NCI-H2029 treated with DMSO at 0.1 percent for 48 hours (cell line): ENCODE measurements at places on chromosomes 5 and 9.

GRCh38 chr5:124162767-124163532, 583.5 kb downstream of the ZNF608 start:
- DNase-seq: peak; percentile 50

DNA sequence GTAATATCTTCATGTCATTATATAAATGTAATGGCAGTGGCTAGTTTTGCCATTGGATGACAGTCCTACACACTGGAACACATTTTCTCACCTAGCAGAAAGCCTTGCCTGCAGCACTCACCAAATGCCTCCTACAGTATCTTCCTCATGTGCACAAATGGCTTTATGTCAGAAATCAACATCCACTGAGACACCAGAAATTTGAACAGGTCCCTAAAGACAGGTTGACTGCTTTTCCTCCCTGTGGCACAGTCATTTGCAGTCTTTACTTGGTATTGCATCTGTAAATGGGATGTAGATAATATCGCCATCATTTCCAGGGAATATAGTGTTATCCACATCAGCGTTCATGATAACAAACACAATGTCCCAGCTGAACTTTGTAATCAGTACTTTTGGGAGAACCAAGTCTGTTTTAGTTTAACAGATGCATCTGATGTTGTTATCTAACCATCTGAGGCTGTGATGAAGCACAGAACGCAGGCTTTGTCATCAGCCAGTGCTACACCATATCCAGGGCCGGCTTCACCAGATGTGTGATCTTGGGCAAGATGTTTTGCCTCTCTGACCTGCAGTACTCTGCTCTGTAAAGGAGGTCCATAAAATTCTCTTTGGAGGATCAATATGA, 83.9 kb upstream of the TAS2R1 start:
- no peak for DNase-seq

DNA sequence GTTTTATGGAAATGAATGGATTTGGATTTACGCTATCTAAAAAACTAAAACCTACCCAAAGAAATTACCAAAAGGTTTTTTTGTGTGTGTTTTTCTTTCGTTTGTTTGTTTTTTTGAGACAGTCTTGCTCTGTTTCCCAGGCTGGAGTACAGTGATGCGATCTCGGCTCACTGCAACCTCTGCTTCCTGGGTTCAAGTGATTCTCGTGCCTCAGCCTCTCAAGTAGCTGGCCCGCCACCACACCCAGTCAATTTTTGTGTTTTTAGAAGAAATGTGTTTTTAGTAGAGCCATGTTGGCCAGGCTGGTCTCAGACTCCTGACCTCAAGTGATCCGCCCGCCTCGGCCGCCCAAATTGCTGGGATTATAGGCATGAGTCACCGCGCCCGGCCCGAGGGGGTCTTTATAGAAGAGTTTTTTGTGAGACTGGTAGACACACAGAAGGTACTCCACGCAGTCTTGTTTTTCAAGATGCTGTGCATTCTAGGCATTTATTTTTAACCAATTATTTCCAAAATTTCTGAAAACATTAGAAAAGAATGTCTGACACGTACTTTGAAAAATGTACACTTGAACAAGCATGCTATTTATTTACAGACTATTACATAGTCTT, 75.7 kb downstream of the NR6A1 start:
- DNase-seq: no peak

DNA sequence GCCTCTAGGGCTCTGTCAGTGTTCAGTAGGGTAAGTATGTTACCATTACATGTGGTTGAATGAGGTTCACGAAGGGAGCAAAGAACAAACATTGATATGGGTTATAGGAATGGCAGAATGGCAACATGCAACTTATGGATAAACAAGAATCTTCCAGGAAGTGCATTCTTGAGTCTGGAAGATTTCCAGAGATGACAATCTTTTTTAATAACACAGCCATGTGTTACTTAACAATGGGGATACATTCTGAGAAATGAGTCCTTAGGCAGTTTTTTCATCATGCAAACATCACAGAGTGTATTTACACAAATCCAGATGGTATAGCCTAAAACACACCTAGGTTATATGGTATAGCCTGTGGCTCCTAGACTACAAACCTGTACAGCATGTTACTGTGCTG, 9.1 kb upstream of the SLC28A3 start:
- no peak for DNase-seq

DNA sequence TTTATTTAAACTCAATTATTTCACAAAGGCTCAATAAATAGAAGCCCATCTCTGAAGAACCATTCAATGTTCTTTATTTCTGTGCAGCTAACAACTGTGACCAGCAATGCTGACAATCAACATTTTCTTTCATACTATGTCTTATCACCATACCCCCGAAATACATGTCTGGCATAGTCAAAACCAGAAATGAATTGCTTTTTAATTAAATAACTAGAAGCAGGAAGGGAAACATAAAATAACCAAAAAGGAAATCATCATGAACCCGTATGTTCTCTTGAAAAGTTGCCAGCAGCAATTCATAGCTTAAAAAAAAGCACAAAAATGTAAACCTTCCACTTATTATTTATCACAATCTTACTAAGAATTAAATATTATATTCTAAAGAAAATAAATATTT, 212.4 kb downstream of the TMEM232 start:
- no peak for DNase-seq

- no peak for DNase-seq
These were observed 72.6 kb downstream of the SMARCA2 start for GRCh38 chr9:2087500-2088313.

DNA sequence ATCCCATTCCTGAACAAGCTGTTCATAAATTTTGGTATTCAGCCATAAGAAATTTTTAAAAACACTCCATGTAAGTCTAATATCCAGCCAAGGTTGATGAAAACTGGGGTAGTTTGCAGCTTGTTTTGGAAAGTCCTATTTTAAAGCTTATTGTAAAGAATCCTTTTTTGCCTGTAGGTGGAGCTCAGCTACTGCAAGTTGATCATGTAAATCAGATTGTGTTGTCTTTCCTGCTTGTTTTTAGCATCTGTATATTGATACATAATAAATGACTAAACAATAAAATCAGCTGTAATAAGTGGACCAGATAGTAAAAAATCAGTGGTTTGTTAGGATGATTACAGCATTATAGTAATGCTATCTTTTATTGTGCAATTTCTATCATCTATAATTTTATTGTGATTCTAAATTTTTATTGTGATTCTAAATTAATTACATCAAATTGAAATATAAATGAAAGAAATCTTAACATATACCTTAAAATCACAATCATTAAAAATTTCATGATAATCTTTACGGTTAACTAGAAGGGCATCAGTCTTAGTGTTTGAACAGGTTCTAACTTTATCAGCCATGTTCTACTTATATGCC, 42.4 kb downstream of the CWC27 start:
- peak; percentile 40 for DNase-seq

DNA sequence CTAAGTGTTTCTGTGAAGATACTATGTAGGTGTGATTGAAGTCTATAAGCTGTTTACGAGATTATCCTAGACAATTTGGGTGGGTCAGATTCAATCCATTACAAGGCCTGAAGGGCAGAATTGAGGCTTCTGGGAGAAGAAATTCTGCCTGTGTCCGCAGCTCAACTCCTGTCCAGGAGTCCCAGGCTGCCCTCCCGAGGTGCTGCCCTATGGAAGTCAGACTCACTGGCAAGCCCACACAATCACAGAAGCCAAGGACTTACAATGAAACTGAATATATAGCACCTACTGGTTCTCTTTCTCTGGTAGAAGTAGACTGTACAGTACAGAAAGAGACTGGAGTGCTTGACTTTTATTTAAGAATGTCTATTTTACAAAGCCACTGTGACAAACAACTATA, 74.5 kb downstream of the EPB41L4A start:
- DNase-seq: no peak

DNA sequence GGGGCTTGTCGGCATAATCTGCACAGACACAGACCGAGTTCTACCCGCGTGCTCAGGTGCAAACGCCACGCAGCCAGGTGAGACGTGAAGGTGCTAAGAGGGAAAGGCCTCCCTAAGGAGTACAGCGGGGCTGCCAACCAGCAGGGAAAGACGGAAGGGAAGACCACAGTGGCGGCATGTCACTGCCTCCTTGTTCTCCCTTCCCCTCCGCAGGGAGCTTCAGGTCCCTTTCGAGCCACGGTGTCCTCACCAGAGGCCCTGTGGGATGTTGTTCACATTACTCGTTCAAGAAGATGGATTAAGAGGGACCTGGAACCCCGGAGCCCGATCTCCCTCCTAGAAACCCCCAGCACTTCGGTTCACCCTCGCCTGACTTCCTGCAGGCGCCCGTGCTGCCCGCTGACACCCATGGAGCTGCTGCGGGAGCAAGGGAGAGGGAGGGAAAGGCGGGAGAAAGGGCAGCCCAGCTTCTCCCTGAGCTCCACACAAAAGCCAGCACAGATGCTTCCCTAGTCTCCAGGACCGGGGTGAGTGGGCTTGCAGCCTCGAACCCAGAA, 686 bp downstream of the BRD9 start:
- DNase-seq: no peak

GRCh38 chr9:69824499-69825252, 4.1 kb downstream of the CFAP95 start:
- no peak for DNase-seq

DNA sequence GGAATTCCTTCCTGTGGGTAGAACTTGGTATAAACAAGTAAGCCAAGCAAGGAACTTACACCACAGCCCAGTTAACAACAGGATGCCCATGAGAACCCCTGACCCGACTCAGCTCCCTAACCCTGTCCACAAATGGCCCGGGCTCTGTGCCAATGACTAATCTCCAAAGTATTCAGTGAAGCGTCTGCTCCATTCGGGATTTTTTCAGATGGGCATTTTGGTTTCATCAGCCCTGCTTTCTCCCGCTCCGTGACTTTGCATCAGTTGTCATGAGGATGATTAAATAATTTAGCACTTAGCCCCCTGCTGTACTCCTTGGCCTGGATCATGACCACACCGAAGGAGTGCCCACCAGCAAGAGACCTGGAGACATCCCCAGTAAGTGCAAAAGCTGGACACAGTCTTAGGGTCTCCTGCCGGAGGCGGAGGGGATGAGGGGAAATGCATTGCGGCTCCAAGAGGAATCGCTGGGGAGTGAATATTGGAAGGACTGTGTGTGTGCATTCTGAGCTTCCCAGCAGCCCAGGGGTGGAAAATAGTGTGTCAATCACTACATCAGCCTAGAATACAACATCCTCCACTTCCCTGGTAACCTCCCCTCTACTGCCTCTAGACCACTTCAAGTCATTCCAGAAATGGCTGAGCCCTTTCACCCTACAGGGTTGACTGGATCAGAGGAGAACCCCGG, 41.4 kb upstream of the DNAH5 start:
- DNase-seq: no peak

DNA sequence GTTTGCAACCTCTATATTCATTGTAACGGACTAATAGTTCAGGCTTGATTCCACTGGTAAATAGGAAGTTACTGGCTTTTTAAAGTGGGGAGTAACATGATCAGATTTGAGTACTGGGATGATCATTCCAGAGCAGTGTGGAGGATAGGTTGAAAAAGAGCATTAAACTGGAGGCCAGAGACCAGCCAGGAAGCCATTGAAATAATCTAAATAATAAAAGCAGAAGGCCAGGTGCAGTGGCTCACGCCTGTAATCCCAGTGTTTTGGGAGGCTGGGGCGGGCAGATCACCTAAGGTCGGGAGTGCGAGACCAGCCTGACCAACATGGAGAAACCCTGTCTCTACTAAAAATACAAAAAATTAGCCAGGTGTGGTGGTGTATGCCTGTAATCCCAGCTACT, 56.0 kb upstream of the MSX2 start:
- DNase-seq: no peak

DNA sequence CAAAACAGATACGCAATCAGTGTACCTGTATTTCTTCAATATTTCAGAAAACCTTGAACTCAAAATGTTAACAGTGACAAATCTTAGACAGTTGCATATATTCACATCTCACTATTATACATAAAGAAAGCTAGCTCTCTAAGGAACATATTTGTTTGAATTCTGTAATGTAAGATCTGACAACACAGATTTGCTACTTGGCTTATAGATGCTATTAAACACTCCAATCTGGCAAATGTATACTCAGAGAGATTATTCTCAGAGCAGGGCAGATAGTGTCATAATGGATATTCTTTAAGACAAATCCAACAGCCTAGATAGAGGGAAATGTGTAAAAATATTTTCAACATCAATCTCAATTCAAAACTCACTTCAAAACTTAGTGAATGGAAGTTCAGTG, 794.5 kb upstream of the CDH9 start:
- no peak for DNase-seq

DNA sequence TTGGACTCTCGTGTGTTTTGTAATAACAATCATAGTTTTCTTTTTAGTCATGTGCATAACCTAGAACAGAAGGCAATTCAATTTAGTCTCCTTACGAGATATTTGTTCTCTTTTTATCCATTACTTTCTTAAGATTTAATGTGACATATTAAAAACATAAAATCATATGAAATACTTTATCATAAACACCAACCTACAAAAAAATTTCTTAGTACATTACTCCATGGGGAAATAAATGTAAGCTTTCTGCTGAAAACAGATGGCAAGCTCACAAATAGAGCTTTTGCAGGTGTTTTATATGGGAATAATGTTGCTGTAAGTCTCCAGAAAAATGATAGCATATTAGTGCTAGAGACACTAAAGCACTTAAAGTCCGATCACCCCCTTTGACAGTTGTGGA, 1035.2 kb upstream of the ARRDC3 start:
- no peak for DNase-seq

DNA sequence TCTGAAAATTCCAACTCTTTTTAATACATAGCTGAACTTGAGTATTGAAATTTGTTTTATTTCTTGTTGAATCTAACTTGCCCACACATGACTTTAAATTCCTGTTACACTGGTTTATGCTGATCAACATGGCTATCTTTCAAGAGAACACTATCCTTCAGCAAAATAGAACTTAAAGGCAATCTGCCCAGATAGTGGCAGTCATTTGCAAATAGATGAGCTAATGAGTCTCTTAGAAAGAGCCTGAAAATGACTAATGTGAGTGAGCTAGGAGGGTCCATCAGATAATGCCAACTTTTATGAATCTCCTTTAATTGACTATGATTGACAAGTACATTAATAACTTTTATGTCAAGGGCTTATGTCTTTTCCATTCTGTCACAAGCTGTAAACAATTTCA, 1360.8 kb upstream of the C9orf72 start:
- no peak for DNase-seq

DNA sequence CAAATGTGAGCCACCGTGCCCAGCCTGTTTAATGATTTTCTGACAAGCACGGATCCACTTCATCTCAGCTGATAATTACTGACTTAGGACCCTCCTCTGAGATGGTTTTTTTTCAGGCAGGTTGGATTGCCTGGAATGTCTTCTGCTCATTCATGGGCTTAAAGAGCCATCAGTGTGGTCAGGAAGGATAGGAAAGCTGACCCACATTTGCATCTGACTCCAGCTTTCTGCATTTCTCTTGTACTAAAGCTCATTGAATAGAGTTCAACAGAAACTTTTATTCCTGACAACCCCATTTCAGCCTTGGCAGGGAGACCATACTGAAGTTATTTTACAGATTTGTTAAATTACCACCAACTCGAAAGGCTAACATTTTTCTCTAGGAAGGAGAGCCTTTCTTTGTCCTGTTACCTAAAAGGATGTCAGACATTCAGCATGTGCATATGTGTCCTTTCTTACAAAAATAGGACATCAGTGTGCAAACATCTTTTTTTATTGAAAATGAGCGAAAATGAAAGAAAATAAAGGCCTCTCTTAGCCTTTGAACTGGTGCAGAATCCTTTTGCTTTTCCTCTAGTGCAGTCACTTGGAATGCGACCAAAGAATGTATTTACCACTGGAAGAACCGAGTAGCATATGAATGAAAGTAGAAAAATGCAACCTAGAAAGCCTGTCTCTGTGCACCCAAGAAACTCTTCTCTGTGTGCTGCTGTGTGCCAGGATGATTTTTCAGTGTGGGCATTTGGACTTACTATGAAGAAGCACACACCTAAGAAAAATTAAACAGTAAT, 26.6 kb downstream of the ADCY2 start:
- no peak for DNase-seq

- peak; percentile 54 for DNase-seq
These were observed 493 bp downstream of the PRXL2C start for GRCh38 chr9:96654450-96655197.
